Naive thymus-derived CD4-positive, alpha-beta T cell (primary cell): ENCODE measurements at places on chromosomes 1 and 21.

DNA sequence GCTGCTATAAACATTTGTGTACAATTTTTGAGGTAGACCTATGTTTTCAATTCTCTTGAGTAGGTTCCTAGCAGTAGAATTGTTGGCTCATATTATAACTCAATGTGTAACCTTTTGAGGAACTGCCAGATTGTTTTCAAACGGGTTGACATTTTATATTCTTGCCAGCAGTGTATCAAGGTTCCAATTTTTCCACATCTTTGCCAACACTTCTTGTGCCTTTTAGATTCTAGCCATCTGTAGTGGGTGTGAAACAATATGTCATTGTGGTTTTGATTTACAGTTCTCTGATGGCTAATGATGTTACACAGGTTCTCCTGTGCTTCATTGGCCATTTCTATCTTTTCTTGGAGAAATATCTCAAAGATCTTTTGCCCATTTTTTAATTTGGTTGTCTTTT, 36.4 kb downstream of the MAP3K7CL start:
- DNase-seq: no peak

DNA sequence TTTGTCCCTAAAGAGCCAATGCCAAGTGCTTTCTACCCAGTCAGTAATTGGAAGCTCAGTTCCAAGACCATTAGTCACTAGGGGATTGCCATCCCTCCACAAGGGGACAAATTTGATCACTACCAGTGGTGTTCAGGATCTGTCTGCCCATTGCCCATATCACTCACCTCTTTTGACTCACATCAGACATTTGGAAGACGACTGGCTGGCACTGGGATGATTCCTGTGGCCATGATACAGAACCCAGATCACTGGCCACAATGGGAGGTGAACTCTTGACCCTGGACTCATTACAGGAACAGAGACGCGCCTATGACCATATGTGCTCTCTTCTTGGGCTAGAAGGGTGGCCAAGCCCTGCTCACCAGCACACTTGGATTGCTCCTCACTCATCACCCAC, 71.0 kb downstream of the COLGALT2 start:
- no peak for DNase-seq

- DNase-seq: no peak
Observed at GRCh38 chr1:9167638-9168037, 38.7 kb upstream of the GPR157 start.

- no peak for DNase-seq
Observed at GRCh38 chr21:43196826-43197225, 28.0 kb downstream of the CRYAA start.

DNA sequence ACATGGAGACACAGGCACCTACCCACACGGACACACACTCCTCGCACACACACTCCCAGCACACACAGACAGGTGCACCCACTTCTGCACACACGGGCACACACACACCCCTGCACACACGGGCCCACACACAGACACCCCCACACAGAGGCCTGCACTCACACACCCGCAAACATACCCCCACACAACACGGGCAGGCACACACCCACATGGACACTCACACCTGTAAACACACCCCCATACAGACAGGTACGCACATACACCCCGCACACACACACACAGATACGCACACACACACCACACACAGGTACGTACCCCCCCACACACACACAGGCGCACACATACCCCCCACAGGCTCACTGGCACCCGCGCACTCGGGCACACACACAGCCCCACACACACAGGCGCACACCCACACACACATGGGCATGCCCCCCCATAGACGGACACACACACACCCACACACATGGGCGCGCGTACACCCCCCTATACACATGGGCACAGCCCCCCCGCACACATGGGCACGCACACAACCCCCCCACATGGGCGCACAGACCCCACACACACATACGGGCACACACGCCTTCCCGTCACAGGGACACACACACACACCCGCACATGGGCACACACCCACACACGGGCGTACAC, 6.1 kb downstream of the ATAD3A start:
- DNase-seq: no peak

DNA sequence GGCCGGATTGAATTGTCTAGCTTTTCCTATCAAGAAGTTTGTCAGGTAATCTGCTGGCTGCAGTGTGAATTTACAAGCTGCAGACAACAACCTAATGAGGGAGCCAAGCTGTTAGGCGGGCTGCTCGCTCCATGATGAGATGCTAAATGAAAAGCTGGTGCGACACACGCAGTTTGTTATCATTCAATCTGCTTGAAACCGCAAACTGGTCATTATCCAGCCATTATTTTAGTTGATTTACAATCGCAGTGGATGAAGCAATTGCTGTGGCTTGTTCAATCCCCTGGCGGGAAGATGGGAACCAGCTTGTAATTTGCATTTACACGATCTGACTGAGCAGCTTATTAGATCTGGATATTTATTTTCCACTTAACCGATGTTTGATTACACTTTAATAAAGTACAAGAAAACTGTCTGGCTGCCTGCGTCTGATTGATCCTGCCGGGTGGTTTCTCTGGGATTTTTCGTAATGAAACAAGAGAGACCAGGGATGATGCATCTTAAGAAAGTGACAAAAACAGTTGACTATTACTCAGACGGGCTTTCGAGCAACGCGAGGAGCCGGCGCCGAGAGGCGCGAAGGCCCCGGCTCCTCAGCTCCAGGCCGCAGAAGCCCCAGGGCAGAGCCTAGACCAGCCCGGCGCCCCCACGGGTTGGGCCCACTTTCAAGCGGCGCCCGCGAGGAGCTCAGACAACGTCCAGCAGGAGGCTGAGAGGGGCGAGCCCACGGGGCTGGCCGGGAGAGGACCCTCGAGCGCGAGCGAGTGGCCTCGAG, 118.0 kb upstream of the BARHL2 start:
- no peak for DNase-seq

DNA sequence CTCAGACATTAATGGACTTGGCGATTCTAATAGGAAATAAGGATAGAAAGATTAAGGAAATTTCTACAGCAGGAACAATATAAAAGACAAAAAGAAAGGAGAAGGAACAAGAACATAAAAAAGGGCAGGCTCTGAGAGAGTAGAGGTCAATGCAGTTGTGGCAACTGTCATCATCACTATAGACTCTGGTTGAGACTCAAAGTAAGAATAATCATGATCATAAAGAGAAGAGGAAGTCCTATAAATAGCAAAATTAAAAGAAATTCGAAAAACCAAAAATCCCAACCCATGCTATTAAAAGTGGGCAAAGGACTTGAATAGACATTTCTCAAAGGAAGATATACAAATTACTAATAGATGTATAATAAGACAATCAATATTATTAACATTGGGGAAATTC, 14.4 kb upstream of the XCL1 start:
- DNase-seq: no peak

GRCh38 chr1:51061231-51061918, 40.7 kb upstream of the C1orf185 start:
- DNase-seq: no peak

GRCh38 chr1:62282909-62283755, 36.1 kb downstream of the KANK4 start:
- DNase-seq: no peak

DNA sequence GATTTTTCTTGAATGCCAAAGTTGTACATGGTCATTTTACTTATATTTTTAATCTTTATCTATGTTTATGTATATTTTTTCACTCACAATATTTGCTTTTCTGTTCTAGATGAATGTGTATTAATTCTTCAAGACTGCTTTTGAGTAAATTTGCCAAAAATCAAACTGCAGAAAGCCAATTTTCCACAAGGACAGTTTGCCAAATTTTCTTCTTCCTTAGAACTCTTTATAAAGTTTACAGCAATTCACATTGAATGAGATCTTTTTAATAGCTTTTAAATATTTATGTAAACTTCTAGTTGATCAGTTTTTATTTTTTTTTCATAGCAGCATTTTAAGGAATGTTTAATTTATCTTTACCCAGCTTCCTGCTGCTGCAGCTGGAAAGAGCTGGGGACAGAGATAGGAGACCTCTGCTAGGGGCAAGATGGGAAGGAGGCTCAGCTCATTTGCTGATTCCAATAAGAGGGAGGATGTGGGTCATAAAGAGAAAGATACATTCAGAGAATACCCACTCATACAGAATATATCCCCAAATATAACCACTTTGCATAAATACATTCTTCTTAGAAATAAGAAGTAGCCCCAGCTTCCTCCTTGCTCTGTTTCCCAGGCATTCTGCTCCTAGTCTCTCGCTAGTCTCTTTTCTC, 93.0 kb downstream of the ODF2L start:
- DNase-seq: no peak

DNA sequence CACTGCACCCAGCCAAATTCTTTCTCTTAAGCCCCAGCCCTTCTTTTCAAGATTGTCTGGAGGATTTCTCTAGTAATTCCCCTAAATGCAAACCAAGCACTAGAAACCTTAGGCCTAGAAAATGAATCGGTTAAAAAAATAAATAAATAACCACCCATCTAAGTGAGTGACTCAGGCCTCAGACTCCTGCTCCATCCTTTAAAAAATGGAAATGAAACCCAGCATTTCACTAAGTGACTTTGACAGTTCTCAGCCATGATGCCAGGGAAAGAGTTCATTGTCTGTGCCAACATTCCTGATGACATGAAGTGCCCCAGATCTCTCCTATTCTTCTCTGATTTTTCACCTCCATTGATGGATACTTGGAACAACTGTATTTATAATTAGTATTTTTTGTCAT, 415.2 kb upstream of the DAB1 start:
- DNase-seq: no peak

DNA sequence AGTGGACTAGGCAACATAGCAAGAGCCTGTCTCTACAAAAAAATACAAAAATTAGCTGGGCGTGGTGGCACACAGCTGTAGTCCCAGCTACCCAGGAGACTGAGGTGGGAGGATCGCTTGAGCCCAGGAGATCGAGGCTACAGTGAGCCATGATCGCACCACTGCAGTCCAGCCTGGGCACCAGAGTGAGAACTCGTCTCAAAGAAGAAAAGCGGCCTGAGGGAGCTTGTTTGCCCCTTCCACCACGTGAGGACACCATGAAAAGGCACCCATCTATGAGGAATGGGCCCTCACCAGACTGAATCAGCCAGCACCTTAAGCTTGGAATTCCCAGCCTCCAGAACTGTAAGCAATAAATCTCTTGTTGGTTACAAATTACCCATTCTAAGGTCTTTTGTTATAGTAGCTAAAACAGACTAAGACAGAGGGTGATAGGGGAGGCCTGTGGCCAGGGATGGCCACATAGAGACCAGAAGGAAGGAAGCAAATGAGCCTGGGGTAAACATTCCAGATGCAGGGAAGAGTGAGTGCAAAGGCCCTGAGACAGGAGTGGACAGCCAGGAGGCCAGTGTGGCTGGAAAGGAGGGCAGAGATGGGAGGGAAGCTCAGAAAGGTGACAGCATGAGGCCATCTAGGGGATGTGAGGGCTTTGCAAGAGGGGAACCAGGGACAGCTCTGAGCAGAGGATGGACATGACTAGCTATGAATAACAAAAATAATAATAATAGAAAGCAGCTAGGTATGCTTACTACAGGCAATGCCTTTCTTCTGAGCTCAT, 120.1 kb downstream of the MATN1 start:
- no peak for DNase-seq

DNA sequence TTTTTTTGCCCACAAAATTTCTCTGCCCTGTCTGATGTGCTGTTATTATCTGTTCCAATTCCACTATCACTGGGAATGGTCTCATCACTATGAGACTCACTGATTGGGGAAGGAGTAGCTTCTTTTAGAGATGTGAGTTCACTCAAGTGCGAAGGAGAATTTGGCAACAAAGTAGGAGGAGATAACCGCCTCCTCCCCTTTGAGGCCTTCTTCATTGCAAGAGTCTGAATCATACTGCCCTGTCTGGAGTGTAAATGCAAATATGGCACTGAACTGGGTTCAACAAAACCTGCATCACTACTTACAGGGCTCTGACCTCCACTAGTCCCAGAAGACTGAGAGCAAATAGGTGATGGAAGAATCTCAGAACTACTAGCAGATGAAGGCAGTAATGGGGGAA, 83.4 kb downstream of the ASH1L start:
- no peak for DNase-seq

DNA sequence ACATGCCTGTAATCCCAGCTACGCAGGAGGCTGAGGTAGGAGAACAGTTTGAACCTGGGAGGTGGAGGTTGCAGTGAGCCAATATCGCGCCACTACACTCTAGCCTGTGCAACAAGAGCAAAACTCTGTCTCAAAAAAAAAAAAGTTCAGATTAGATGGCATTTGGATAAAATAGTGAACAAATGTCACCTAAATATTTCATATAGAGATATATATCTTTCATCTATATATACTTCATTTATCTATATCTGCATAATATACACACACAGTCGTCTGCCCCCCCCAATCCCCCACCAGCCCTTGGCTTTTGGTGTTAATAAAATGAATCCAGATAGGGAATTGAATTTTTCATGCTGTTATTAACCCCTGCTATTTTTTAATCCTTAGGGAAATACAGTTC, 5.0 kb downstream of the PPP1R15B start:
- no peak for DNase-seq

GRCh38 chr1:9066945-9067807, 2.3 kb downstream of the SLC2A5 start:
- no peak for DNase-seq

- no peak for DNase-seq
Observed at GRCh38 chr1:93692451-93692861, 10.8 kb upstream of the BCAR3 start.

DNA sequence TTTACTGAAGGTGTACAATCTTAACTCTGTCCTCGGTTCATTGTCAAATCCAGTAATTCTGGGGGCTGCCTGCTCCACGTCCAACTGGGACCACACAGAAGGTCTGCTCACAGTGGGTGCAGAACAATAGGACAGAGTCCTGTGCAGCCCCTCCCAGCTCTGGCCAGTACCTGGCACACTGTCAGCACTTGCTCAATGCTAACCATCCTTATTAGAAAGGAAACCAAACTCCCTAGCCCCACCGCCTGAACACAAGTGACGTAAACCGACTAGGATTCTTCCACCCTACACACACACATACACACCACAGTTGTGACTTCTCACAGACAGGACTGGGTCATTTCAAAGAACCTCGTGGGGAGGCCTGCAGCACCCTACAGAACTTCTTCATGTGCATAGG, 5.2 kb downstream of the BCAR3 start:
- no peak for DNase-seq

- DNase-seq: no peak
Observed at GRCh38 chr1:92509619-92510018, 22.9 kb upstream of the GFI1 start.

- DNase-seq: no peak
Observed at GRCh38 chr1:198637157-198637556, 1.7 kb upstream of the PTPRC start.

- no peak for DNase-seq
Observed at GRCh38 chr1:227066999-227067398, 126.9 kb downstream of the COQ8A start.

DNA sequence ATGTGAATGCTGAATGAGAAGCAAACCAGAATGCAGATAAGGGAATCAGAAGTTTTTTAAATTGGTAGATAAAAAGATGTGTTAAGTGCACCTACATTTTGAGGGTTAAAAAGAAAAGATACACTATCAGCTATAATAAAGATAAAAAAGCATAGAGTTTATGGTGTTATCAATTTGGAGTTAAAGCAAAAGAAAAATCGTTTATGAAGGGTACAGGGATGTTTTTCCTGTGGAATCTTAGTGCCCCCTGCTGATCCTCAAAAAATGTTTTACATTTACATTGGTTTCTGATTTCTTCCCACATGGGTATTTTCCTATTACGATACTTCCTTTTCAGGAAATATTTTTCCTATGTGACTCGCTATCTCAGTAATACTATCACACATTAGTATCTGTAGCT, 293.5 kb downstream of the MRPL39 start:
- no peak for DNase-seq
